Posterior cingulate gyrus (tissue), 11 donors: ENCODE measurements at places on chromosomes 4 and X.

GRCh38 chr4:6692806-6693205 is 872 bp upstream of the S100P start:
- DNase-seq, result no peak

GRCh38 chrX:47643926-47644325 is 6.4 kb downstream of the ELK1 start:
- DNase-seq, result no peak

DNA sequence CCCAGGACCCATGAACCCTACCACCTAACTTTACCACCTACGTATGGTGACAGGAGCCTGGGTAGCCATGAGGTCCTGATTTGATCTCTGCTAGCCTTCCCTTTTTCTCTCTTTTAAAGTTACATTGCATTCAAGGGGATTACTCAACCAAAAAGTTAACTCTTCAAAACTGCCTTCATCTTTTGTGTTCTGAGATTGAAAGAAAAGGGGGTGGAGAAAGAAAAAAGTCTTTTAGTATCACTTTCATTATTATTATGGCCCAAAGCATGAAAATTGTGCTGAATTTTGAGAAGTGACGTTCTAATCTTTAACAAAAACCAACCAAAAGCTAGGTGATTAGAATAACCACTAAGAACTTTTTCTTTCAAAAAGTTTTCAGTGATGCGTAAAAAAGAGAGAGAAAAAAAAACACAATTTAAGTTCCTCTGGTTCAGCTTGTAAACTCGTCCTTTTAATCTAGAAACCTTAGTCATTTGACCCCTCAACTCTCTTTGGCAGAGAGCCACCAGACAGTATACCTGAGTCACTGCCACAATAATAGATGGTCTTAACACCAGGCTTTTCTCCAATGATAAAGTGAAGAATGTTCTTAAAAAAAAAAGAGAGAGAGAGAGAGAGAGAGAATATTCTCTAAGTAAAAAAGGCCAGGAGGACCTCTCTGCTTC is 347.4 kb upstream of the FGF13 start:
- no peak for DNase-seq

DNA sequence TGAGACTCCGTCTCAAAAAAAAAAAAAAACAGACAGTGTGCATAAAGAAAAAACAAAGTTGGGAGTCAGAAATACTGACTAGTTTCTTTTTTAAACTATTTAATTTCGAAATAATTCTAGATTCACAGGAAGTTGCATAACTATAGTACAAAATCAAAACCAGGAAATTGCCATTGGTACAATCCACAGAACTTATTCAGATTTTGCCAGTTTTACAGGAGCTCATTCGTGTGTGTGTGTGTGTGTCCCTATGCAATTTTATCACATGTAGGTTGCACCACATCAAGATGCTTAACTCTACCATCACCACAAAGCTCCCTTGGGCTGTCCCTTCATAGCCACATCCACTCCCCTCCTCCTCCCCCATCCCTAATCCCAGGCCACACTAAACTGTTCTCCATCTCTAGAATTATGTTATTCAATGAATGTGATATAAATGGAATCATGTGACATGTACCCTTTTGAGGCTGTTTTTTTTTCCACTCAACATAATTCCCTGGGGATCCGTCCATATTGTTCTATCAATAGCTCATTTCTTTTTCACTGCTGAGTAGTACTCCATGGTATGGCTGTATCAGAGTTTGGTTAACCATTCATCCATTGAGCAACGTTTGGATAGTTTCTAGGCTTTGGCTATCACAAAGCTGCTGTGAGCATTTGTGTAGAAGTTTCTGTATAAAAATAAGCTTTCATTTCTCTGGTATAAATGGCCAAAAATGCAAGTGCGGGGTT is 16.3 kb upstream of the DDX3X start:
- no peak for DNase-seq

- no peak for DNase-seq
Observed at GRCh38 chr4:2091990-2092668, 33.0 kb downstream of the NAT8L start.

DNA sequence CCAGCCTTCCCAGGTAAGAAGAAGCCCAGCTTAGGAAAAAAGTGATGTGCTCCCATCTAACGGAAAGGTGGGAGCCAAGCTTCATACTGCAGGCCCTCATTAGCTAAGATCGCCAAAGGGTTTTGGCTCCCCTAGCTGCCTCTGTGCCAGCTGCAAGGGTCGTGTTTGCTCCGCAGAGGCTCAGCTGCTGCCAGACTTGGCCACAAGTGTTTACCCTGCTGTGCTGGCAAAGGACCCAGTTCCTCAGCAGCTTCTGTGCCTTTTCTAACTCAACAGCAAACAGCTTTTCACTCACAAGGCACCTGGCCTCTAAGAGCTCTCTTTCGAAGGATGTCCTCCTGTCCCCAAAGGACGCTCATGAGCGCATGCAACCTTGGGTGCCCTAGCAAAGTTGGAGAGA is 12.2 kb upstream of the VMA21 start:
- no peak for DNase-seq

GRCh38 chr4:25310066-25310802 is 2.3 kb upstream of the ZCCHC4 start:
- DNase-seq, result no peak

GRCh38 chr4:858041-858481 is 32.1 kb upstream of the CPLX1 start:
- no peak for DNase-seq

GRCh38 chrX:1581132-1581531 is 10.3 kb upstream of the AKAP17A start:
- DNase-seq, result no peak

- no peak for DNase-seq
Observed at GRCh38 chrX:69210581-69210980, 45.3 kb upstream of the PJA1 start.
